ENCODE measurements at places on chromosomes 5 and 9.

GRCh38 chr9:127863191-127863621 is 8.7 kb upstream of the ENG start:
- DNase-seq = no peak

DNA sequence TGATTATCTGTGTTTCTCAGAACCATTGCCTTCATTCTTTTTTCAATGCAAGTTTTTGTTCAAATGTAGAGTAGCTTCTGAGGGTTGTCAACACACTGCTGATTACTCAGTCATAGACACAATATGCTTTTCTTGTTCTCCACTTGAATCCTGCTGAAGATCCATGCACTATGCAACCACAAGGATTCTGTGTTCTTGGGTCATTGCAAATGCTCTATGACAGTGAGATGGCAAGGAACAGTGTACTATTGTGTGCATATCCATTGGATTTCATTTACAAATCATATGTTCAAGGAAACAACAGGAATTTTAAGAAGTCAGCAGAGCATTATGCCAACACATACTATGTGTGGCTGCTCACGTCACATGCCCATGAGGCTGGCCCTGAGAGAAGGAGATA is 1590.2 kb downstream of the EFNA5 start:
- DNase-seq = no peak

- no peak for DNase-seq
These were observed 6.4 kb upstream of the FCHO2 start for GRCh38 chr5:72949481-72949880.

- no peak for DNase-seq
These were observed 384.8 kb upstream of the MEF2C start for GRCh38 chr5:89267788-89268187.

- no peak for DNase-seq
These were observed 3.9 kb upstream of the NKD2 start for GRCh38 chr5:1004461-1005248.

- DNase-seq = no peak
These were observed 185.5 kb upstream of the KCNN2 start for GRCh38 chr5:114176356-114176755.

GRCh38 chr5:168479166-168479565 is 7.1 kb upstream of the RARS1 start:
- DNase-seq = no peak

DNA sequence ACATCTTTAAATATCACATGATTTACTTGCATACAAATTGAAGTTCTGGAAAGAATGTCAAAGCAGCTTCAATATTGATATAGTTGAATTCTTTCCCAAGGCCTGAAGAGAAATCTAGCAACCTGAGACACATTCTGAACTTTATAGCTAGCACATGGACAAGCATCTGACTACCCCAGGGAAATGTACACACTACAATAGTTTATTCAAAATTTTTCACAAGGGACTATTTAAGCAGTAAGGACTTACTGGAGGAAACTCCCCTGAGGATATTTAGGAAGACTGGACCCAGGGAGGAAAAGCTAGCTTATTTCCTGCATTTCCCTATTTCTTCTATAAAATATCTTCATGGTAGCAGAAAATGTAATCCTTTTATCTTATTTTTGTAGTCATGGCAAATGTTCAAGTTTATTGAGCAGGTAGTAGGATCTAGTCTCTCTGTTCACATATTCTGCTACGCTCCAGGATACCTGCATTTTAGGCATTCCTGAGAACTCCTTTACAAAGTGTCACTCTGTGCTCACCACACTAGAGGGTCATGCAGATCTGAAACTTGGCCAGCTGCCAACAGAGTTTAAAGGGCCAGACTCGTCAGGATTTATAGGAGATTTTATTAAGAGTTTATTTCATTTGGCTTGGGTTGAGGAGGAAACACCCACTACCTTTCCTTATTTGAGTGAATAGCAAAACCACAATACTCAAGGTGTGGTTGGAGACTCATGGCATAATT is 348.4 kb upstream of the FTMT start:
- no peak for DNase-seq

All from stimulated activated CD8-positive, alpha-beta memory T cell treated with anti-CD3 and anti-CD28 coated beads, Interleukin-15, amount 100 ng/mL, for 24 hours (primary cell).